Epithelial cell of prostate (primary cell): ENCODE measurements at places on chromosomes 4 and X.
A peak's percentile ranks its signal among the peaks of the same experiment; 100 is the strongest.

GRCh38 chrX:6382284-6382683 is 152.6 kb downstream of the VCX3A start:
- no peak for DNase-seq

DNA sequence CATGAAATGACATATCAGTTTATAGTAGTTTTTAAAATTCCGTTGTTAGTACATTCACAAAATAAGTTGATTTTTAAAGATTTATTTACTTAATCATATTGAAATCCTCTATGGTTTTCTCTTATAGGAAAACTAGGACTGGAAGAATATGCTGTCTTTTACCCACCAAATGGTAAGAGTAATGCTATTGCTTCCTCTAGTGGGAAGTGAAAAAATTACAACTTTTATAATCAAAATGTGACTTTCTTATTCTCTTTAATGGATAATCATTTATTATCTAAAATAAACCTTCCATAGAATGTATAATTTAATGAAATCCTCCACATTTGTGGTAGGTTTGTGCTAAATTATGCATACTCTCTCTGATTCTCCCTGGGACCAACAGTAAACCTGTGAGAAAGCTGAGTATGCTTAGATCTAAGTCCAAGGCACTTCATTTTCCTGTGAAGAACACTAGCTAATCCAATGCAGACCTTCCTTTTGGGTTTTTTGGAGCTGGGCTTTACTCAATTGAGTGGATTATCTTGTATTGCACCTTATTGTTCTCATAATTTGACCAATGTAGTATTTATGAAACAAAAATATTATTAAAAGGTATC is 136.2 kb downstream of the TBC1D19 start:
- DNase-seq: no peak

- no peak for DNase-seq
These were observed 812.3 kb downstream of the PDHA2 start for GRCh38 chr4:96652158-96652557.

DNA sequence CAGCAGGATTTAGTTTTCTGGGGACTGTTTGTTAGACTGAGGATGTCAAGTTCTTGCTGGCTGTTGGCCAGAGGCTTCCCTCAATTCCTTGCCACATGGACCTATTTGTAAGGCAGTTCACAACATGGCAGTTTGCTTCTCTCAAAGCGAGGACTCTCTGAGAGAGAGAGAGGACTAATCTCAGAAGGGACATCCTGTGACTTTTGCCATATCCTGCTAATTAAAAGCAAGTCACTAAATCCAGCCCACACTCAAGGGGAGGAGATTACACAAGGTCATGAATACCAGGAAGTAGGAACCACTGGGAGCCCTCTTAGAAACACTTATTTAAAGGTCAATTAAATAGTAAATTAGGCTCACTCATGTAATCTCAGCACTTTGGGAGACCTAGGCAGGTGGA is 38.2 kb downstream of the PPP1R2C start:
- DNase-seq: no peak

DNA sequence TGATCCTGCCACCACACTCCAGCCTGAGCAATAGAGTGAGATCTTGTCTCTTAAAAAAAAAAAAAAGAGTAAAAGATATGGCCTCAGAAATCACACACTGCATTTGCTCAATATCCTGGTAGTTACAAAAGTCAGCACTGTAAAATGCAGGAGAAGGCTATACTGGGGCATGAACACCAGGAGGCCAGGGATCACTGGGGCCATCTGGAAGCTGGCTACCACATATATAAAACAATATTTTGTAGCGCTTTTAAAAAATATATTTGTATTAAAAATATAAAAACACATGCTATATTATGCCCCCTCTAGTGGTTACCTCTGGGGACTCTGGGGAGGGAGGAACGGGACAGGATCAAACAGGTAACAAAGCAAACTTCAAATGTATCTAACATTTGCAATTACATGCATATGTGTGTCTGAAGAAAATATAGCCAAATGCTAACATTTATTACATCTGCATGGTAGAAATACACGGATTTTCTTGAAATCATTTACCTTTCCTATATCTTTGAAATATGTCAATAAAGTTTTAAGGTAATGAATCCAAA is 4.0 kb downstream of the C4orf46 start:
- DNase-seq: no peak

DNA sequence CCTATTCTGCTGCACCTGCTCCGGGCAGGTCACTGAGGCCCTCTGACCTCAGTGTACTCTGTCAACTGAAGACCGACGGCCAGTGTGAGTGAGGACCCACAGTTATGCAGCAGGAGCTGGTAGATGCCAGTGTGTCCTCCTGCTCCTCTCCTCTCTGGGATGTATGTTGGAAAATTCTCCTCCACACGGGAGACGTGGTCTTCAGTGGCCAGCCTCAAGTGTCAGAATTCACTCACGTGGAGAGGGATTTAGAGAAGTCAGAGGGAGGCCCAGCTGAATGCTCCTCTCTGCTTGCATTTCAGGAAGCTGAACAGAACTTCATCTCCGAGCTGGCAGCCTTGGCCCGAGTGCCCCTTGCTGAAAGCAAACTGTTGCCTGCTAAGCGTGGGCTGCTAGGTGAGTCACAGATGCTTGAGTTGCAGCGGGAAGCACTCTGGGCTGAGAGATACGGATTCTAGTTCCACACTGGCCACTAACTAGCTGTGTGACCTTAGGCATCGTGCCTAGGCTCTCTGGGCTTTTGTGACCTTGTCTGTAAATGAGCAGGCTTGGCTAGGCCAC is 83.6 kb downstream of the CRMP1 start:
- no peak for DNase-seq

DNA sequence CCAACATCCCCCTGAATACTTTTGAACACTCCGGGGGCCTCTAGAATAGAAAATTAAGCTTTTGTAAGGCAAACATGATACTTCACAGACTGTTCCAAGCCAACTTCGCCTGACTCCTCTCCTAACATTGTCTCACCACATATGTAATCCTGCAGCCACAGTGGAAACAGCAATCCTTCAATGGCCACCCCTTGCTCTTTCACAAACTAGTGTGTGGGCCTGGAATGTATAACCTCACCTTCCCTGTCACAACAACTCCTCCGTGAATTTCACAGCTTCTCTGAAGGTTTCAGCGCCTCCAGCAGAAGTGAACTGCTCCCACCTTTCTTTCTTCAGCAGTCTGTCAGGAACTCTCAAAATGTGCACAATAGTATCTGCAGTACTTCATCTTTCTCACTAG is 185.1 kb downstream of the ADGRL3 start:
- DNase-seq: no peak

DNA sequence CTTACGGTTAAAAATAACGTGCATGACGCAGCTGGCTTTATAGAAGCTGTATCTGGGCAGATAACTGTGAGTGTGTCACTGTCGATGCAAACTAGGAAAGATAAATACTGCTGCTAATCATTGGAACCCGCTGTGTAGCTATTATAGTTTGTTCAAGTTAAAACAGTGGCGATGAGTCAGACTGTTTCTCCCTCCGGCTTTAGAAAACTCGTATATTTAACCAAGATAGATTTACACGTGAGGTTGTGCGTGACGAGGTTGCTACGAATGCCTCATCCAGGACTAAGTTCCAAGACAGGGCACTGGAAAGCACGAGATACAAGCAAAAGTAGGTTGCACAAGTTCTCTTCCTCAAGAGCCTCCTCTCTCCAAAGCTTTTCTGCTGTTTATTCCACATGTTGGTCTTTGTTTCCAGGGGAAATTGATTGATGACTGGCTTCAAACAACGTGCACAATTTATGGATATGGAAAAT is 270.7 kb downstream of the FBXW7 start:
- DNase-seq: peak; percentile 86

DNA sequence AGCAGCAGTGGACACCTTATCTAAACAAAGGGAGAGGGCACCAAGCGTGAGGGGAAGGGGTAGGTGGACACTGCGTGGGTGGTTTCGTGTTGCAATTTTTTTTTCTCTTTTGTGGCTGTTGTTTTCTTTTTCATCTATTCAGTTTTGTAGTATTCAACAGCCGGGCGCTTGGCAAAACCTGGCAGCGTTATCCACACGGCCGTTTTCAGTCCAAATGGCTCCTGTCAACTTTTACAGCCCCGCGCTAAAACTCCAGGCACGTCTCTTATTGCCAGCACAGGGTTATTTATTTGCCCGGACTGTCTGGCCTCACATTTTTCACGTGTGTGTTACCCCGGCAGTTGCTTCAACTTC is 192.2 kb downstream of the BCOR start:
- DNase-seq: no peak

GRCh38 chr4:23091711-23092110 is 399.0 kb downstream of the GBA3 start:
- DNase-seq: no peak

DNA sequence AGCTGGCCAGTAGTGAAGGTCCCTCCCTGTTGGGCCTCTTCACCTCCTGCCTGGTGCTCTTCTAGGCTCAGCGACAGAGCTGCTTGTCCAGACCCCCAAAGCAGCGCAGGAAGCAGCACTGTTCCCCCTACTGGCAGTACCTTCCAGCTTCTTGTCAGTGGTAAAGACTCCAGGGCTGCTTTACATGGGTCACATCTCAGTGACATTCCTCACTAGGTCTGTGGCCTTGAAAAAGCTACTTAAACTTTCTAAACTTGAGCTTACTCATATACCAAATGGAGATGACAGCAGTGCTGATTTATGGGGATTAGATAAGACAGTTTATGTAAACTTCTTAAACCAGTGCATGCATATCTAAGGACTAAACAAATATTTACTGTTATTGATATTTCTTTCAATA is 117.3 kb downstream of the FAT4 start:
- DNase-seq: no peak

- no peak for DNase-seq
These were observed 128.7 kb upstream of the GIMD1 start for GRCh38 chr4:106497271-106497670.

DNA sequence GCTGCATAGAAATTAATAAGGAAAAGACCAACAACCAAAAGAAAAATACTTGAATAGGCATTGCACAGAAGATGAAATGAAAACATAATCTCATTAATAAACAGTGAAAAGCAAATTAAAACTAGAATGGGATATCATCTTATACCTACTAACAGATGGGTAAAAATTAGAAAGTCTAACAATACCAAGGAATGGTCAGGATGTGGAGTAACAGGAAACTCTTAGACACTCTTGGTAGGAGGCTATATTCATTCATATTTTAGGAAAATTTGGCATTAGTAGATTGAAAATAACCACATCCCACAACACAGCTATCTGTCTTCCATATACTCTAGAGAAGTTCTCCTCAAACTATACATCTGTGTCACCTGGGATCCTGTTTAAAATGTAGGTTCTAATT is 36.3 kb downstream of the SEC24B start:
- DNase-seq: no peak

DNA sequence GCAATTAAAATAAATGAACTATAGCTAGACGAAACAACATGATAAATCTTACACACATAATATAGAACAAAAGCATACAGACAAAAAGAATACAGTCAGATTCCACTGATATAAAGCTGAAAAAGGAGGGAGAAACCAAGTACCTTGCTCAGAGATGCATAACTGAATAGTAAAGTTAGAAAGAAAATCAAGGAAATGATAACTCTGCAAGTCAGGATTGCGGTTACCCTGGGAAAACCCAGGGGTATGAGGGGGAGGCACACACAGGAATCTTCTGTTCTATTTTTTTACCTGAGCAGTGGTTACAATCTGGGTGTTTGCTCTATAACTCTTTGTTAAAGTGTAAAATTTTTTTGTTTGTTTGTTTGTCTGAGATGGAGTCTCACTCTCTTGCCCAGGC is 209.1 kb downstream of the CBR4 start:
- DNase-seq: no peak

- DNase-seq: no peak
These were observed 919.6 kb upstream of the DIAPH2 start for GRCh38 chrX:95764972-95765451.
